Mammary epithelial cell (primary cell): ENCODE measurements at places on chromosomes 13 and 19. TPM values are rescaled to one million over a fixed set of nuclear protein-coding genes. Genes with fewer than 3 reads are reported as not detected.
A peak's percentile ranks its signal among the peaks of the same experiment; 100 is the strongest.

The NLRP7 gene
- polyA plus RNA-seq: not detected

The DIRAS1 gene
- polyA plus RNA-seq: 0.09 TPM

The KIR3DL3 gene
- polyA plus RNA-seq: not detected

The NLRP13 gene
- polyA plus RNA-seq: not detected

The APC2 gene
- polyA plus RNA-seq: 0.08 TPM

The SIX5 gene
- polyA plus RNA-seq: 4.7 TPM

The MATK gene
- polyA plus RNA-seq: not detected

The ZNF665 gene
- polyA plus RNA-seq: 1.3 TPM

The EXOC3L2 gene
- 0.23 TPM for polyA plus RNA-seq

The RGS9BP gene
- polyA plus RNA-seq: 0.05 TPM

GRCh38 chr13:40664350-40665125 lies 1.9 kb downstream of the FOXO1 start:
- peak; percentile 36 for DNase-seq

DNA sequence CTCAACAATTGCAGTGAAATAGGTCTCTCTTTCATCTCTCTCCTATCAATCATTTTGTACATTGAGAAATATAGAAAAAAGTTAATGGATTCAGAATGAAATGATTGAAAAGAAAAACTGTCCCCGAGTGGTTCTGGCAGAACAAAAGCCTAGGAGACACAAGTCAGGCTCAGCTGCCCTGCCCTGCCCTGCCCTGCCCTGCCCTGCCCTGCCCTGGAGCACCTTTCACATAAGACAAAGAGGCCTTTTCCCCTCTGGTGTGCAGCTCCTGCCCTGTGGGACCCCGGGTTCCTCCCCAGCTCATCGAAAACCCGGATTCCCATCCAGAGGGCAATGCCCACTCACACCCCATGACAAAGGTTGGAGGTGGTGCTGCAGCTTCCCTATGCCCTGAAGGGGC lies 94.7 kb downstream of the TEX26 start:
- DNase-seq: no peak

- peak; percentile 58 for DNase-seq
These were observed 42.5 kb upstream of the ANKRD10 start for GRCh38 chr13:110957181-110957884.

GRCh38 chr13:27964741-27965323 lies 4.3 kb downstream of the CDX2 start:
- DNase-seq: no peak

DNA sequence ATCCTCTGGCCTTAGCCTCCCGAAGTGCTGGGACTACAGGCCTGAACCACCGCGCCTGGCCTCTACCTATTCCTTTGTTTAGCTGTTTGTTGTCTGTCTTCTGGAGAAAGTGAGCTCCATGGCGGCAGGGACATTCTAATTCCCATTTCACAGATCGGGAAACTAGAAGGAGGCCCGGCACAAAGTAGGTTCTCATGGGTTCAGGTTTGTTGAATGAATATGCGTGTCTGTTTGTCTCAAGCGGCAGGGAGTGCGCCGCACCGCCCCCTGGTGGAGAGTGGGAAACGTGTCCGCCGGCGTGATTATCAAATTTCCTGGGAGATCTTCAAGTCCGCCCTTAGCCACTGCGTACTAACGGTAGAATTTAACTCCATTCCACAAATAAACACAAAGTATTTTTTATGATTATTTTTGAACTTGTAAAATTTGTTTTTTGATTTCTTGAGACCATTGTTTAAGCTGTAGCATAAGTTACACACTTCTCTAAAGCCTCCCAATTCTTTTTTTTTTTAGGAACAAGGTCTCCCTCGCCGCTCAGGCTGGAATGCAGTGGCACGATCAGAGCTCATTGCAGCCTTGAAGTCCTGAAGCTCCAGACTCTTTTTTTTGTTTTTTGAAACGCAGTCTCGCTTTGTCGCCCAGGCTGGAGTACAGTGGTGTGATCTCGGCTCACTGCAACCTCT lies 8.9 kb upstream of the CCDC9 start:
- DNase-seq: peak; percentile 55

DNA sequence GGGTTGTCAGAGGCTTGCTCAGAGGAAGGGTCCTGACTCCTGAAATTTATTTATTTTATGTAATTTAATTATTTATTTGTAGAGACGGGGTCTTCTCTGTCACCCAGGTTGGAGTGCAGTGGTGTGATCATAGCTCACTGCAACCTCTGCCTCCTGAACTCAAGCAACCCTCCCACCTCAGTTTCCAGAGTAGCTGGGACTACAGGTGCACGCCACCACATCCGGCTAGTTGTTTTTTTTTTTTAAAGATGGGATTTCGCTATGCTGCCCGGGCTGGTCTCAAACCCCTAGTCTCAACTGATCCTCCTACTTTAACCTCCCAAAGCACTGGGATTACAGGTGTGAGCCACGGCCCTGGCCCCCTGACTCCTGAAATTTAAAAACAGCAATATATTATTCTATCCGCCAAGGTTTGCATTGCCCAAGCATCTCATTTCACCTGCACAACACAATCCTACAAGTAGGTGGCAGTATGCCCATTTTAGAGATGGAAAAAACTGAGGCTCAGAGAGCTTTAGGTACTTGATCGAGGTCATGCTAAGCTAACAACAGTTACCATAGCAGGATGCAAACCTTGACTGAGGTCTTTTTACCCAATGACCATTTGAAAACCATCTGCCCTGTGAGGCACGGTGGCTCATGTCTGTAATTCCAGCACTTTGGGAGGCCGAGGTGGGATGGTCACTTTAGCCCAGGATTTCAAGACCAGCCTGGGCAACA lies 18.1 kb downstream of the ARHGEF18 start:
- peak; percentile 49 for DNase-seq

- DNase-seq: no peak
These were observed 89.9 kb downstream of the STK24 start for GRCh38 chr13:98487016-98487415.

- DNase-seq: no peak
These were observed 2832.9 kb upstream of the PCDH20 start for GRCh38 chr13:64248371-64249065.

- DNase-seq: no peak
These were observed 1703.2 kb downstream of the EFNB2 start for GRCh38 chr13:104832231-104832630.

DNA sequence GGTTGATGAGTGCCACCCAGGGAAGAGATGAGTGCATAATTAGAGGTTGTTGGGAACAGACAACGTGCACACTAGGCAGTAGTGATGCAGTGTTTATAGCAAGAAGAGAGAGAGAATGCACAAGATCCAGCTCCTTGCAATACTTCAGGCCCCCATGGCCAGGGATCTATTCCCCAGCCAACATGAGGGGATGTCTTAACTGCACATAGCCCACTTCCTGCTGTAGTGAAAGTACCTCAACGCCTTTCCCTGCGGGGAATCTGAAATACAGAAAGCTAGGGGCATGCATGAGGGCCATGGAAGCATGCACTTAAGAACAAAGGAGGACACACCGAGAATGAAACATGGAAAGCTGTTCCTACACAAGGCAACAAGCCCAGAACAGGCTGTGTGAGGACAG lies 636.7 kb upstream of the GPC6 start:
- no peak for DNase-seq

- DNase-seq: peak; percentile 30
These were observed 15.1 kb upstream of the CEACAM4 start for GRCh38 chr19:41641879-41642485.

DNA sequence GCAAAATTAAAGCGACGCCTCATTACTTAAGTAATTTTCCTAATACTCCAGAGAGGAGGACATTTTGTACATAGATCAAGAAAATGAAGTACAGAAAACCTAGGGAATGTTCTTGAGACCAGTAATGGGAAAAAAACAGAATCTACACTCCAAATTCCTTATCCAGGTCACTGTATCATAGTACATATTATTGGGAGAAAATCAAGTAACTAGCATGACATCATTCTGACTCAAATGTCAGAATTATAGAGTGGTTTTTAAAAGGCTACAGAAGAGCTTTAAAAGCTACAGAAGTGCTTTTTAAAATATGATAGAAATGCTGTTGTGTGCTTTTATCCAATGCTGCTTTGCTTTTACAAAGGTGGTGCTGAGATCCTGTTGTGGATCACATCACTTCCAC lies 86.3 kb upstream of the SLC15A1 start:
- DNase-seq: no peak

DNA sequence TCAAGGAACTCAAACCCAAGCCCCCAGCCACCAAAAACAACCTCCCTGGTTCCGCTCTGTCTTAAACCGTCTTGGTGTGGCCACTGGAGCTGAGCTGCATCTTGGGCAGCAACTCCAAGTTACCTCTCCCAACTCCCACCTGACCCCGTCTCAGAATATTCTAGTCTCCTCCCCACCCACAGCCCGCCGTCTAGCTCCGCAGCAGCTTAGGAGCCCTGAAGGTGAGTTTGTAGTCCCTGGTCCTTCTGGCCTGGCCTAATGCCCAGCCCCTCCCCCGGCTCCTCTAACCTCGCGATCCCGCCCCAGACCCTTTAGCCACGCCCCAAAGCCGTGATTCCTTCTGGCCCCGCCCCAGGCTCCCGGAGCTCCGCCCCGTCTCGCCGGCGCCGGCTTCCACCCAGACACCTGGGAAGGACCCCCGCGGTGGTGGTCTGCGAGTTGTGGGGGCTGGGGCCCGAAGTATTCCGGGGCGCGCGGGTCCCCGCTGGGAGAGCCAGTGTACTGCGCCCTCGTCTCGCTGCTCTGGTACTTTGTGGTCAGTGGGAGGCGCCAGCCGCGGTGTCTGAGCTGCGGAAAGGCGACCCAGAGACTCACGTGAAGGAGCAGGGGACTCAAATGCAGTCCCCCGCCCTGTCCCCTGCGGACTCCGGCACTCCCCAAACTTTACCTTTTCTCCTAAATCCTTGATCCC lies 2.5 kb upstream of the LHB start:
- DNase-seq: peak; percentile 29

- DNase-seq: peak; percentile 79
These were observed 142.3 kb upstream of the HTR2A start for GRCh38 chr13:47039106-47039505.

DNA sequence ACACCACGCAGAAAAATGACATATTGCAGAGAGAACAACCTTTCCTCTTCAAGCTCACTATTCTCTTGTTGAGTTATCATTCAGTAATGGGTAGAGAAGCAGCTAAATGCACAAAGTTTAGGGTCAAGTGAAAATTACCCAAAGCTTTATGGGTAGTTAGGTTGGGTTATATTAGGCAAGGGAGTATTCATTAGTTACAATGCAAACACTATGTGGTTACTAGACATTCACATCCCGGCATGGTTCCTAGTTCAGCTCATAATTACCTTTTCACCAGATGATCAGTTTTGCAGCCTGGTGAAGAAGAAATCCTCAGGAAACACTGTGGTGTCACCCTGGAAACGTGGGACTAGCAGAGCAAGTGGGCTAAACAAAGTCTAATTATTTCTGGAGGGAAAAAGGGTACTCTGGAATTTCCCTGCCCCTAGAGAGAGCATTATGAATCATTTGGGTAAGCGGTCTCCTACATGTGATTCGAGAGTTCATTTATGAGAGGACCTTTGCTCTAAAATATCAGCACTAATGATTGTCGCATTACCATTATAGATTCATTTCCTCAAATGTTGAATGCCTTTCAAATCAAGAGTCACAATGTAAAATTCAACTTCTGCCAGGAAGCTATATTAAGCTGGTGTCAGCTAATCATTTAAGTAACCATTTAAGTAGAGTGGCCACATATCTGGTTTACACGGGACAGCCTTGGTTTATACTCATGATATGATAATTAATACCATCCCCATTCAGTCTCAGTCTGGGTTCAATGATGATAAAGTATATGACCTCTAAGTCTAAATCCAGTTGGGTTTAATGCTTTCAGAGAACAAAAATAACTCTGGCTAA lies 1208.0 kb downstream of the DIAPH3 start:
- DNase-seq: no peak

DNA sequence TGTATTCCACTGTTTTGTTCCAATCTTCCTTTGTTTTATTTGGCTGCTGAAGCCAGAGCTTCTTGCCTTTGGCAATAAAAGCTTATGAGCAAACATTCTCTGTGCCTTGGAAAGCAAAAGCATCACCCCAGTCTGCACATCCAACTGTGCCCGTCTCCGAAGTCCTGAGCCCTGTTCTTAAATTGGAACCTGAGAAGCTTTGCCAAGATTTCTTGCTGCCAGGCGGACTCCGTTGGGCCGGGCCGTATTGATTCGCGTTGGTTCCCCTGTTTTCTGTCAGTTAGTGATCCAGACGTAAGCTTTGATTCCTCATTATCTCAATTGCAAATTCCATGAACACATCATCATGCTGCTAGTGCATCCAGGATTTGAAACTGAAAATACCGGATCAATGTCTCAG lies 793.0 kb downstream of the OLFM4 start:
- no peak for DNase-seq
